ENCODE measurements at places on chromosomes 3 and 15.

DNA sequence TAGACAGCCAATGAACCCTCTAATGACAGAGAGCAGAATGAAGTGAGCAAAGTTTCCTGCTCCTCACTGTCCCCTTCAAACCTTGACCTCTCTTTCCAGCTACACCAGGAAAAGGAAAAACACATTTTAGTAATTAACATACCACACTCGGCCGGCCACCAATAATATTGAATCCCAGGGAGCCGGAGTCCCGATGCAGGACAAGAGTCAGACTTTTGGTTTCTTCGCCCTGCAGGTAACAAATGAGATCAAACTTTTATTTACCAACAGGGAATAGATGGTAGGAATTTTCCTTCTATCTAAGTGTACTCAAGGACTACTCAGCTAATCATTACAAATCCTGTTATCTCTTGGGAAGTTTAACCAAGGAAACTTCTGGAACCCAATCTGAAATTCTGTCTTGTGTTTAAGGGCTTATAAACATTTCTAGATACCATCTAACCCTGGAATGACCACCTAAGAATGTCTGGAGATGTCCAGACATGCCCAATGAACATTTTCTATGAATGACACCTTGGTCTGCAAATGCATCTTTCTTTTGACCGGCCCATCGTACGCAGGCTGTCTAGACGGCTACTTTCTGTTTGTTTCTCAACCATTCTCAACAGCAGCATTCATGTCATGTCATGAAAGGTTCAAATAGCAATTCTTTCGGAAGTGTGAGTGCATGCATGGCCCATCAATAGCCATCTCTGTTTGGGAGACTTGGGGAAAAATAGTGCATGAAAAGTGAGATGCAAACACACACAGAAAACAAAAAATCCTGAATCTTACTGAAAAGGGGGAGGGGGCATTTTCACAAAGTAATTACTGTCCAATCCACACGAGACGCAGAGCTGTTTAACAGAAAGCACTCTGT is 16.1 kb downstream of the PDZRN3 start:
- DNase-seq: no peak

- DNase-seq: no peak
These were observed 39.4 kb upstream of the IDH2 start for GRCh38 chr15:90141646-90142045.

GRCh38 chr3:134364936-134365765 is 9.1 kb downstream of the AMOTL2 start:
- no peak for DNase-seq

- no peak for DNase-seq
These were observed 73.7 kb downstream of the TM2D3 start for GRCh38 chr15:101578443-101578894.

- no peak for DNase-seq
These were observed 261.3 kb upstream of the NECTIN3 start for GRCh38 chr3:110810356-110810755.

DNA sequence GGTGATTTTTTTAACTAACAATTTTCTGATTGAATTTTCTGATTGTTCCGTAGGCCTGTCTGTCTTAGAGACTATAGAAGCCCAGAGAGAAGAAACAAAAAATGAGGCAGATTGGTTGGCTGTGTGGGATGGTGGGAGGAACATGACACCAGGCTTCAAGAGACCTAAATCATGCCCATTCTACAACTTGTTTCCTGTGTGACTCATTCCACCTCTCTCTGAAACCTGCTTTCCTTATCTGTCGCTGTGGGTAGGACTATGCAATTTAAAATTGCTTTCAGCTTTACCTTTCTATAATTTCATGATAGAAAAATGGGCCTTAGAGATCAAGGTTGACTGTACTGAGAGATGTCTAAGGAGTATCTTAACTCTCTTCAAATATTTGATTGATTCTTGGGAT is 44.5 kb downstream of the OXNAD1 start:
- peak; percentile 81 for DNase-seq

GRCh38 chr3:177694316-177694715 is 497.0 kb upstream of the TBL1XR1 start:
- no peak for DNase-seq

DNA sequence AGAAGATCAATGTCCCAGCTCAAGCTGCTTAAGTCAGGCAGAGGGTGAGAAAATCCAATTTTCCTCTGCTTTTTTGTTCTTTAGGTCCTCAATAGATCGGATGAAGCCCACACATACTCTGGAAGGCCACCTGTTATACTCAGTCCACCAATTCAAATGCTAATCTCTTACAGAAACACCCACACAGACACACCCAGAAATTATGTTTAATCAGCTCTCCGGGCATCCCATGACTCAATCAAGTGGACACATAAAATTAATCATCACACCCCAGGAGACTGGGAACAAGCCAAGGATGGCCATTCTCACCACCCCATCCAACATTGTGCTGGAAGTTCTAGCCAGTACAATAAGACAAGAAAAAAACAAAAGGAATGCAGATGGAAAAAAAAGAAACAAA is 67.8 kb upstream of the SLC24A5 start:
- DNase-seq: no peak

DNA sequence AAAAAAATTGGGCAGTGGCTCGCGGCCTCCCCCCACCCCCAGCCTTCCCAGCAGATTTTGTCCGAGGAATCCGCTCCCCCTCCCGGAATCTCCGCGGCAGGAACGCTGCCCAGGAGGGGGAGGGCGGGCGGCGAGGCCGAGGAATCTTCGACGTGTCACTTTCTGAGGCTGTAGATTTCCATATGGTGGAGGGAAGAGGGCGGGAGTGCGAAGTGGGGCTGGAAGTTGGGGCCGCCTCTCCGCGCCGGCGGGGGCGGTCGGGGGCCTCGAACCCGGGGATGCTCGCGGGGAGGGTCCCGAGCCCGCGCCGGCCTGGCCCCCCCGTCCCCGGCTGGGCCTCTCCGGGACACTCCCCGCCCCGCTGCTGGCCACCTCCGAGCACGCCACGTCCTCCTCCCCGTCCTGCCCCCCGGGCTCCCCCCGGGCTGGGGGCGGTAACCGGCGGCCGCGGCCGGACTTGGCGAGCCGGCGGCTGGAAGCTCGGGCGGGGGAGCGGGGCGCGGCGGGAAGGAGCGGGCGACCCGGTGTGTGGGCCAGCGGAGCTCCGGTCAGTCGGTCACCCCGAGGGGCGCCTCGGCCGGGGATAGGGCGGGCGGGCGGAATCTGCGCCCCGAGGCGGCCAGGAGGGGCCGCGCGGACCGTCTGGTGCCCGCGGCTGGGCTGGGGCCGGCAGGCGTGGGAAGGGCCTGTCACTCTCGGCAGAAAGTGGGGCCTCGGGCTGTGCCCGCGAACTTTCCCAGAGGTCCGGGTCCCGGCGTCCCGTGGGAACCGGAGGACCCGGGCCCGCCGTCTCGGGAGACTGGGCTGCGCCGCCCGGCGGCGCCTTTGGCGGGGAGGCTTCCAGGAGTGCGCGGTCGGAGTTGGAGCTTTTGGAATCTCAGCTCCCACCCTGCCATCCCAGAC is 951 bp downstream of the FNDC3B start:
- DNase-seq: peak; percentile 51

- no peak for DNase-seq
These were observed 255.6 kb downstream of the ZNF621 start for GRCh38 chr3:40780291-40780924.

GRCh38 chr15:88776646-88777045 is 26.6 kb upstream of the ACAN start:
- no peak for DNase-seq

DNA sequence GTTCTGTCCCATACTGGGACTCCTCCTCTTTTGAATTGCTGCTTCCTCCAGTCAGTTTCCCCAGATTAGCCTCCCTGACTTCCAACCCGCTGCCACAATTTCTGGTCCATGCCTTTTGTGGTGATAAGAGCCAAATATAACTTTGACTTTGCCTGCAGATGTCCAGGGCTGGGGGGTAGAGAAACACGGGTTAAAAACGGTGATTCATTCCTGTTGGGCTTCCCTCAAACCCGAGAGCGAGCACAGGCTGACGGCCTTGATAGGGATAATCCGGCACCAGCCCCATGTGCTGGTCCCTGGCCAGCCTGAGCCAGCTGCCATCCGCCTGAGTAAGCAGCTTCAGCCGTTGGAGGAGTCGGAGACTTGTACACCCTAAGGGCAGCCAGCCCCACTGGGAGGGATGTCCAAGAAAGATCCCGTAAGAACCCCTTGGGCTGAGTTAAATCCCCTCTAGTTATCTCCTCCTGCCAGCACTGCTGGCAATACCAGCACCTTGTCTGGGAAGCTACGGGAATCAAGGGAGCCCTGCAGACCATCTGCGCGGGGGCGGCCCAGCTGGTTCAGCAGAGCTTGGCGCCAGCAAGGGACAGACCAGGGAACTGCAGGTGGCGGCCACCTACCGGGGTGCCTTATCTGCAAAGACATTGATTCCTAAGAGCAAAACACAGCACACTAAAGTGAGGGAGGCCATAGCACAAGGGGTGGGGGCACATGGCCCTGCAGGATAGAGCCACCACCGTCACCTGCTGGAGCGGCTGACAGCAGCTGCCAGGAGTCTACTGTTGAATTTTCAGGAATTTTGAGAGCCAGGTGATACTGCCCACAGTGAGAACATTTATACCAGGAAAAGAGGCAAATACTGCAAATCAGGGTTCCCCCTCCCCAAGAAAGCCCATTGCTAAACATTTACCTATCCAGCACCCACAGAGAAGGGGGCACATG is 18.1 kb downstream of the CSPG4 start:
- no peak for DNase-seq

- no peak for DNase-seq
These were observed 39.3 kb upstream of the INSYN1 start for GRCh38 chr15:73792415-73792814.

DNA sequence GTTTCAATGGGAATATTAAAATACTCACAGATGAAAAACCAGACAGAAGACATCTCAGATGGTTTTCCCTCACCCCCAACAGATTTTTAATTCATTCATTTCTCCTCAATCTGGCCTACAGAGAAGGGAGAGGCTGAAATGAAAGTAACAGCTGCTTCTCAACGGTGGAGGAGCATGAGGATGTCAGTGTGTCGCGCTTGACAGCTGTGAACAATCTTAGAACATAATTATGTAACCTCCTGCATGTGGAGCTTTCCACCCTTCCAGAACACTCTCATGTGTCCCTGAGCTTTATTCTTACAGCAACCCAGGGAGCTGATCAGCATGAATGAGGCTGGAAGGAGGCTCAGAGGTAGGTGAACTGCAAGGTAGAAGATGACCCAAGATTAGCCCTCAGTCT is 52.7 kb downstream of the MB21D2 start:
- DNase-seq: no peak

DNA sequence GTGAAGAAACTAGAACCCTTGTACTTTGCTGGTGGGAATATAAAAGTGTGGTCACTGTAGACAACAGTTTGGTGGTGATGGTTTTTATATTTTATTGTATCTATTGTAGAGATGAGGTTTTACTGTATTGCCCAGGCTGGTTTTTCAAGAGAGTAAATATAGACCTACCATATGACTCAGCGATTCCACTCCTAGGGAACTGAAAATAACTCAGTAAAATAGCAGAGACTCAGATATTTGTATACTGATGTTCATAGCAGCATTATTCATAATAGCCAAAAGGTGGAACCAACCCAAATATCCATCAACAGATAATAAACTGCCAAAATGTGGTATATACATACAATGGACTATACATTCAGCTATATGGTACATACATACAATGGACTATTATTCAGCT is 68.8 kb upstream of the IL12A start:
- no peak for DNase-seq

GRCh38 chr3:97138914-97139541 is 324.6 kb downstream of the EPHA6 start:
- DNase-seq: no peak

DNA sequence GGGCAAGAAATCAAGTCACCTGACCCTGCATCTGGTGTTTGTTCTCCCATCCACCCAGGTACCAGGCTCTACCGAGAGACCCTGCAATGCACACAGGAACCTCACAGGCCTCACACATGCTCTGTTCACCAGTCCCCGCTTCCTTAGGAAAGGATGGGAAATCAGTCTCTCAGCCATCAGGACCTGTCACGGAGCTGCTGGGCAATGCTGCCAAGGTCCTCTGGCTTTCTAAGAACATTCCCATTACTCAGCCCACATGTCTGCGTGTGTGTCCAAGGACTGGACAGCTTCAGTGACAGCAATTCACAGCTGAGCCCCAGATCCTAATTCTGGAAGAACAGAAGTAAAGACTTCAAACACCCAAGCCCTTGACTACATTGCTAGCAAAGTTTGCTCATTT is 6.5 kb upstream of the SRGAP3 start:
- no peak for DNase-seq

- no peak for DNase-seq
These were observed 102.9 kb downstream of the ARNT2 start for GRCh38 chr15:80507131-80507530.

DNA sequence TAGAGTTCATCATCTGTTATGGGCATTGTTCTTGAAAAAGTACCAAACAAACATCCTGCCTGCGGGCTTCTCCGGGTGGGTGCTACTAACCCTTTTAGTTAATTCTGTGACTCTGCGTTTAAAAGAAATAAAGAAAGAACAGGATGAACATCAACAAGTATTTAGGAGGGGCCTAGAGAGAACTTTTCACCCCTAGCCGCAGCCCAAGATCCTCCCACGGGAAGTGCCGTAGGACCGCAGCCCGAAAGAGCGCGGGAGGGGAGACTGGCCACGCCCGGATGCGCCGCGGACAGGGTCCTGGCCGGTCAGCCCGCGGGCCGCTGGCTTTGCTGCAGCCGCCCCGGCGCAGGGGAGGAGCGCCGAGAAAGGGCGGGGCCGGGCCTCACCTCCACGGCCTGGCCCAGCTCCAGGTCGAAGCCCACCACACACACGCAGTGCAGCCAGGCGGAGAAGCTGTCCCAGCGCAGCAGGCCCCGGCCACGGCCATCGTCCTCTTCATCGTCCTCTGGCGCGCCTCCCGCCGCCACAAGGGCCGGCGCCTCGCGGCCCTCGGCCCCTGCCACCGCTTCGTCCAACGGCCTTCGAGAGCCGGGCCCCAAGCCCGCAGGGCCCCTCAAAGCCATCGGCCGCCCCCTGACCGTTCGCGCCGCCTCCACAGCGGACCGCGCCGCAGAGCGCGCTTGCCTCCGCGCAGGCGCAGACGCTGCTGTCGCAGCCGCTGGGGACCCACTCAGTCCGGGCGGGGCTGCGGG is at the start of gene DENND6A:
DENND6A (minus strand) TSS at position 682 of the 752 bp plus-strand sequence; CDS start at position 623, 59 bp downstream.
- peak; percentile 95 for DNase-seq

- DNase-seq: no peak
These were observed 68.7 kb downstream of the CCNL1 start for GRCh38 chr3:157091083-157091833.

- DNase-seq: no peak
These were observed 318.0 kb downstream of the FGF12 start for GRCh38 chr3:192409201-192409837.

- no peak for DNase-seq
These were observed 123.3 kb upstream of the TP63 start for GRCh38 chr3:189507856-189508255.
